ENCODE measurements at places on chromosomes 1 and 21. TPM values are rescaled to one million over a fixed set of nuclear protein-coding genes. Genes with fewer than 3 reads are reported as not detected.

The AGBL4 gene
- total RNA-seq = not detected

The SLAMF7 gene
- total RNA-seq = 4.0 TPM

The ATP1A4 gene
- not detected for total RNA-seq

The KLHDC8A gene
- 0.58 TPM for total RNA-seq

The SPSB1 gene
- 28.9 TPM for total RNA-seq

The RGS13 gene
- not detected for total RNA-seq

The PIGK gene
- total RNA-seq = 21.5 TPM

The TTLL7 gene
- 3.5 TPM for total RNA-seq

The DNM3 gene
- 0.70 TPM for total RNA-seq

The NCF2 gene
- 2.5 TPM for total RNA-seq

The TYW3 gene
- total RNA-seq = 19.0 TPM

The TFF2 gene
- total RNA-seq = not detected

The SELL gene
- 0.29 TPM for total RNA-seq

The LAMTOR2 gene
- total RNA-seq = 152 TPM

The OR2L3 gene
- not detected for total RNA-seq

The AKNAD1 gene
- total RNA-seq = 1.1 TPM

The ESPN gene
- not detected for total RNA-seq

The SFN gene
- total RNA-seq = 487 TPM

The HTR6 gene
- total RNA-seq = 0.17 TPM

The KPRP gene
- total RNA-seq = not detected

The CGN gene
- total RNA-seq = 1.3 TPM

The WDR64 gene
- total RNA-seq = not detected

The CELSR2 gene
- total RNA-seq = 5.8 TPM

The ADAMTS4 gene
- not detected for total RNA-seq

The PTPN14 gene
- 10.4 TPM for total RNA-seq
